ENCODE measurements at places on chromosomes 5 and 9.

DNA sequence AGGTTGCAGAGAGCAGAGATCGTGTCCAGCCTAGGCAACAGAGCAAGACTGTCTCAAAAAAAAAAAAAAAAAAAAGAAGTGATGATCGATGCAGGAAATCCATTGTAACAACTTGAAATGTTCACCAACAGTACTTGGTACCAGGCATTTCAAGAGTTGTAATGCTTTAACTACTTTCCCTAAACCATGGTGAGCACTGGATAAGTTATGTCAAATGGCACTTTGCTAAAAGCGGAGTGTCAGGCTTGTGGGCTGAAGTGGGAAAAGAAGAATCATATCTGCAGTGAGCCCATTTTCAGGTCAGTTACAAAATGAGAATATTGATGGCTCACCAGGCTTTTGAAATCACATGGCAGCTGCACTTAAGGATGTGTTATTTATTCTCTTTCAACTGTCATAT lies 202.2 kb downstream of the RFK start:
- DNase-seq = no peak

GRCh38 chr5:117954331-117954730 lies 1034.0 kb downstream of the DTWD2 start:
- DNase-seq = no peak

GRCh38 chr5:142411103-142411502 lies 86.3 kb upstream of the SPRY4 start:
- no peak for DNase-seq

DNA sequence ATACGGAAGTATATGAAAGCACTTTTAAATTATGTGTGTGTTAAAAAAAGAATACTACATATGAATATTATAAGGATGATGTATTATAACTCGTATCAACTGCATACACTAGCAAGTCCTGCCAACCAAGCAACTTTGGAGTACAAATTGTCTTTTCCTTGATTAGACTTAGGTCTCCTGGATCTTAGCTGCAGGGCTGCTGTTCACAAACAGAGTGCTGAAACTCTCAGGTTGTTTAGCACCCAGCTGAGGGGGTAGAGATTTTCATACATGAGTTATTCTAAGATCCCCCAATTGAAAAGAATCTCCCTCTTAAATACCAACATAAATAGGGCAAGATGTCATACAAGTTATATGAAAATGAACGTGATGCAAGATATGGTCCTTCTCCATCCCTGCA lies 149.8 kb upstream of the TNC start:
- no peak for DNase-seq

DNA sequence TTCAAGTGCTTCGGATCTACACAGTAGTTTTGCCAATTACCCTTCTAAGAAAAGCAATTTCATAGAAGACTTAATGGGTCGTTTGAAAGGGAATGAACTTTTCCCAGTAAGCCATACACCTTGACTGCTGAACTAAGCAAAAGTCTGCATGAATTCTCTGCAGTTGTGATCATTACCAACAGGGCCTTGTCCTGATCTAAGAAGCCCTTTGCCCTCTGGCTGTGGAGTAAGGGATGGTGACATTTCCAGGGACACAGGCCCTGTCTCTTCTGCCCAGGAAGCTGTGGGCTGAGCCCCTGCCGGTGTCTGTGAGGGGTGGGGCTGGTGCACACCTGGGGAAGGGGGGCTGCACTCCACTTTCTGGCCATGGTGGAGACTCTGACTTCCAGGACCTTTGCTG lies 30.5 kb downstream of the ZDHHC11 start:
- no peak for DNase-seq

DNA sequence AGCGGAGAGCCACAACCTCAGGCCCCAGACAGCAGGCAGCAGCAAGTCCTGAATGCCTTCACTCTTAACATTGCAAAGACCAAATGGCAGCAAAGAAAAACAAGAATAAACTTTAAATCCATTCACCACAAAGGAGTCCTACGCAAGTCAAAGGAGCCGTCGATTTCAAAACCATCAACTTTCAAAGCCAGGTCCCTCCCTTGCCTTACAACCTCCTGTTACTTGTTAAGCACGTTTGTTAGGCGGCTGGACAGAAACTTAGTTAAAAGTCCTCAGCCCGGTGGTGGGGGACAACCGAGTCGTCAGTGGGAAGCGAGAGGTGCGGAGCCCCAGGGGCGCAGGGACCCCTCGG lies 938 bp downstream of the LPAR1 start:
- peak; percentile 18 for DNase-seq

GRCh38 chr5:139705655-139706587 lies 57.8 kb downstream of the CXXC5 start:
- no peak for DNase-seq

DNA sequence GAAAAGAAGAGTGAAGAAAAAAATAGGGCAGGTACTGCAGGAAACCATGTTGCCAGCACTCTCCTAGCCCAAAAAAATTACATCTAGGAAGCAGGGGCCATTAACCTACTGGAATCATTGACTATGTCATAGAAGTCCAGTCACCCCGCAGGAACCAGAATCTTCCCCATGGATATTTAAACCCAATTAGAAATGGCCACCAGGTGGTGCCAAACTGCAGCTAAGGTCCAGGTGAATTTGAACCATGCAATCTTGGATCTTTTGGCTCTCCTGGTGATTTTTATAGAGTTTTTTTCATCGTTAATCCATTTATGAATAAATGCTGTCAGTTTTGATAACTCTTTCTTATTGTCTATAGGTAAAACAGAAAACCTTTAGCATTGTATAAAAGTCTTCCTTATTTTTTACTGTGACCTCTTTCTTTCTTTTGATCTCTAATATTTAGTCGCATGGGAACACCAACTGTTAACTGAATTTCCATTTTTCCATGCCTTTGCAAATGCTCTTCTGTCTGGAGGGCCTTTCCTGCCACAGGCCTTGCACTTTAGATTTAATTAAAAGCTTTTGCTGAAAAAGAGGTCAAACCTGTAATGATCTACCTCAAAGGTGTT lies 147.5 kb upstream of the FGF10 start:
- DNase-seq = no peak

GRCh38 chr9:104866191-104866590 lies 61.8 kb downstream of the ABCA1 start:
- peak; percentile 24 for DNase-seq

- no peak for DNase-seq
These were observed 10.0 kb downstream of the LCP2 start for GRCh38 chr5:170287532-170287931.

- no peak for DNase-seq
These were observed 450 bp downstream of the GPBP1 start for GRCh38 chr5:57174128-57174889.

GRCh38 chr9:134617836-134618162 lies 23.8 kb upstream of the COL5A1 start:
- DNase-seq = no peak

- no peak for DNase-seq
These were observed 51.1 kb downstream of the C9orf50 start for GRCh38 chr9:129569502-129570449.

DNA sequence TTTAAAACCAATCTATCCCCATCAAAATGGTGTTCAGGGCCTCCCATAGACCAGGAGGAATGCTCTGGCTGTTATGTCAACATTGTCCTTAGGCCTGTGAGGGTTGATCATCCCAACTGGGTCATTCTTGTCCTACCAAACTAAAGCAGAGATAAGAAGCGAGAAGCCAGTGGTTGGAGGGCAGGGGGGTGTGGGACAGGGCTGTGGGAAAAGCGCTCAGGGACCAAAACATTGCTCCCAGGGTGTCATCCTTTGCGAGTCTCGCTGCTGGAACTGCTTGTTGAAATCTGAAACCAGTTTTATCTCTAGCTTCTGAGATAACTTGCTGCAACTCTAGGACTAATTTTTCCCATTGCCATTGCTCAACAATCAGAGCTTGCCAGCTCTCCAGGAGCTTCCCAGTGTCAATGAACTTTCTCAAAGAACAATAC lies 48.1 kb downstream of the SPATA31C2 start:
- no peak for DNase-seq

- DNase-seq = no peak
These were observed 29.9 kb upstream of the NDFIP1 start for GRCh38 chr5:142078706-142079105.

DNA sequence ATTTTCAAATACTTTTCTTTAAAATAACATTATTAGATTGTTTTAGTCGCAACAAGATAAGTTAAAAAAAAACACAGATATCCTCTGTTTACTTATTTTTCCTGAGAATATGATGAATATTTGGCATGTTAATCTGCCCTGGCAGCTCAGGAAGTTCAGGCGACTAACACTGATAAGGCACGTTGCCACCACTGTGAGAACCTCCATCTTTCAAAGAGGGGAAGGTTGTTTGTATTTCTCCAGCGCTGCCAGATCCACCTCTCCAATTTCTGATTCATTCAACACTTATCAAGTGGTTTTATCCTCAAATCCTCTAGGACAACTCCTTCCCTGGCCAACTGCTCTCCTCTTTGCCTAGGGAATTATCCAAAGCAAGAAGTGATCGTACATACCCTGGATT lies 21.8 kb downstream of the CTNNAL1 start:
- DNase-seq = no peak

DNA sequence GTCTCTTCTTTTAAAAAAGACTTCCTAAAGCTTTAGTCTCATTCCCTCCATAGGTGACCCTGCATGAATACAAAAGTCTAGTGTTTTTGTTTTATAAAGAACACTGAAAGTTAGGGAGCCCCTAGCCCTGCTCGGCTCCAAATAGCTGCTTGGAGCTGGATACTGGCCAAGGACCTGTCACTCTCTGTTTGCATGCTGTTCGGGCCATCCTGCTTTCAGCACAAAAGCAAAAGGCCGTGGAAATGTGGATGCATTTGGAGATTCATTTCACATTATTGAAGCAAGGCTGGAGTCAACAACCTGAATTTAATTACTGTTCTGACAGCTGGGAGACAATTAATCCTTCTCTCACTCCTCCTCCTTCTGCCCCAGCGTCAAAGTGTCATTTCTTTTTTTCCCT lies 151.7 kb upstream of the NMUR2 start:
- DNase-seq = no peak

DNA sequence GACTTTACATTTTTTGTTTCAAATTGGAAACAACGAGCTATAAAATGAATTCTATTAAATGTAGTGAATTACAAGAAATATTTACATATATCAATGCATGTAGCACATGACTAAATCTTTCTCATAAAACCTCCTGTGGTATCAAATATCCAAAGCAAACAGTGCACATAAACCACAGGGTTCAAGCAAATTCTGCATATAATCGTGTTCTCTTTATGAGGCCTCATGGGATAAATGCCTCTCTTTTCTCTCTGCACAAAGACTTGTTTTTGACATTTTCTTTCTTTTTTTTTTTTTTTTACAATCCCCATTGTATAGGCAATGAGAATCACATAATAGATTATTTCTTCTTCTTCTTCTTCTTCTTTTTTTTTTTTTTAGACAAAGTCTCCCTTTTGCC lies 1117.2 kb upstream of the DMAC1 start:
- no peak for DNase-seq

GRCh38 chr9:103928442-103928841 lies 165.7 kb upstream of the SMC2 start:
- DNase-seq = no peak

DNA sequence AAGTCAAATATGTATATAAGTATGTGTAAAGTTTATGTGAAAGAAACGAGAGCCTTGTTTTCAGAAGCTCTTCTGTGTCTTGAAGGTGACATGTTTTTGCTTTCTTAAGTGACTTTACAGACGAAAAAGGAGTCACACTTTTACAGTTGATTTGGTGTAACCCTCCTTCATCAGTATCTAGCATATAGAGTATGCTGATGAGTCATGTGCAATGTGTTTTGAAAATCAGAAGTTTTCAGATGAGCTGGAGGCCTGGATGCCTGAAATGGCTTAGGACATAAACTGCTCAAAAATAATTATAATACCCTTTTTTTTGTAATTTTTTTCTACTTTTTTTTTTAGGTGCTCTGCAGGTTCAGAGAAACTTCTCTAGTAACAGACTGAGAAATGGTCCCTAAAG lies 209.5 kb downstream of the CD180 start:
- DNase-seq = no peak

- no peak for DNase-seq
These were observed 5.7 kb upstream of the AMACR start for GRCh38 chr5:34013547-34013946.

DNA sequence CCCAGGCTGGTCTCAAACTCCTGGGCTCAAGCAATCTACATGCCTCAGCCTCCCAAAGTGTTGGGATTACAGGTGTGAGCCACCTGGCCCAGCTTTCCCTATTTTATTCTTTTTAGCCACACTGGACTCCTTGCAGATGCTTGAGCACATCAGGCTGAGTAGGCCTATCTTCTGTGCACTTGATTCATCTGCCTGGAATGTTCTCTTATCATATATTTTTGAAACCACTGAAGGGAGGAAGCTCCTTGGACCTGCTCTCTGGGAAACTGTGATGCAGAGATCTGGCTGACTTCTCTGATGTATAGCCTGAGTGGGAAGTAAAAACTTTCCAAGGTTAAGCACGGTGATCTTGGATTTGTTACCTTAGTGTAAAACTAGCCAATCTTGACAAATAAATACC lies 6.5 kb upstream of the MAT2B start:
- peak; percentile 61 for DNase-seq

DNA sequence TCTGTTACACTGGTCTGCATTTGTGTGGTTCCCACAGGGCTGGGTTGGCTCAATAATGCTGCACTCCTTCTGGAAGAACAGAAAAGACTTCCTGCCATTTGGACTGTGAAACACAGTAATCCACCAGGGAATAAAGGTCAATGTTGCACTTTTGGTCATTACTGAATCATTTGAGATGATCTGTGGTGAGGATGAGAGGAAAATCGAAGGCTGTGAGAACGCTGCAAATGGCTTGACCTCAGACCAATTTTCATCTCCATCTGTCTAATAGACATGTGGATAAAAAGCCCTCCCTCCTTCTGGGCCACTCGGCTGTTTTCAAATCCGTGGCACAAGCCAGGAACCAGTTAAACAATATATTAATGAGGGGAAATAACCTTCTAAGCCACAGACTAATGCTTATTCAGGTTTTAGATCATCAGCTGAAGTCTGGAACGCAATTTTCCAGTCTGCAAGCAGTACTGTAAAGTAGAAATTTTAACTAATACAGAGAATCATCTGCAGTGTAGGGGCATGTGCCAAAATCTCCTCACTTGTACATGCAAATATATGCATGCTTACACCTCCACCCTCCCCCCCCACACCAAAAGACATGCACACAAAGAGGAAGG lies 20.2 kb downstream of the TLE1 start:
- no peak for DNase-seq

Data from RCC 7860 (cell line).